NCI-H1105 (cell line): ENCODE measurements at places on chromosomes 16 and 17.

- no peak for DNase-seq
Measured at GRCh38 chr16:83666449-83666848, 141.3 kb upstream of the HSBP1 start.

- no peak for DNase-seq
Measured at GRCh38 chr17:1764284-1764683, 2.4 kb downstream of the SERPINF1 start.

- peak; percentile 52 for DNase-seq
Measured at GRCh38 chr17:6910987-6911603, 79.6 kb upstream of the TEKT1 start.

DNA sequence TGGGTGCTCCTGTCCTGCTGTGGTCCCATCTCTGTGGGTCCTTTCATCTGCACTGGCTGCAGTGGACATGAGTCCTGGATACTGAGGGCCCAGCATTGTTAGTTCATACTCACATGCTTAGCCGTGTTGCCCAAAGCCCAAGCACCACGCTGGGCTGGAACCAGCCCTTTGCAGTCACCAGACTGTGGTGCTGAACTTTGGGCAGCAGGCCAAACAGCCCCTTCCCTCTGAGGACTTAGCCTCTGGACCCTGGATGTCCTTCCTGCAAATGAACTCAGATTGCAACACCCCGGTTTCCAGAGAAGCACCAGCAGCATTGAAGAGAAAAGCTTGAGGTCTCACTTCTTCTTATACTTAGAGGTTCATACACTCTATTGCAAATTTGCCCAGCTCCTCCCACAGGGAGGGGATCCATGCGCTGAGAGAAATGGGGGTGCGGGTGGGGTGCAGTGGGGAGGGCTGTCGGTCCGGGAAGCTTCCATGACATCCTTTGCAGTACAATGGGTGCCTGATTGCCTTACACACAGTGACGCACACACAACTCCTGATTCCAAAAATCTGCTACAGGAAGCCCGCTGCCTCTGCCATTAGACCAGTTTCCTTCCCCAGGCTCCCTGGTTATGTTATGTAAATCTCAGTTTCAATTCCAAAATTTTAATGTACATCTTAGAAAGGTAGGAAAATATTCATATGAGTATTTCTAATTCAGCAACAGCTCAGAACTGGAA, 65.8 kb downstream of the RGS9 start:
- no peak for DNase-seq

DNA sequence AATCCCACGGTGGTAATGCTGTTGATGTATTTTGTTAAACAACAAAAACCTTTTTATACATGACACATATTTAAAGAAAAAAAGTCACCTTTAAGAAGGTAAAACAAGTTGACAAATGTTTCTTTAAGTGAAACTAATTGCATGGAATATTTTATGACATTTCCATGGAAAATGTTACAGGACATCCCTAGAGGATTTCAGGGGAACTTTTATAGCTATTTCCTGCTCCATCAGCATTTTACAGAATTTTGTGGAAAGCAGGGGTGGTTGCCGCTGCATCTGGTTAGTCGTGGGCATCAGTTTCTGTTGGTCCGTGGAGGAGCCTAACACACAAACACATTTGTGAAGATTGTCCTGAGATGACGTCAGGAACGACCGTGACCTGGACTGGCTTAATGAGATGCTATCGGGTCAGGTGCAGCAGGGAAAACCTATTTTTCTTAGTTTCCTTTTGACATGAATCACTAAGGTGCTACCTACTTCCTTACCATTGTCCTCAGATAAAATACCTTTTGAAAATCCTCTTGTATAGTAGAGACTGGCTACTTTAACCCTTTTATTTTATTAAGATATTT, 305.1 kb downstream of the MAP2K6 start:
- DNase-seq = no peak

GRCh38 chr17:82300707-82301270, 16.6 kb downstream of the CD7 start:
- DNase-seq = no peak

GRCh38 chr17:64146418-64147109, 16.6 kb upstream of the ERN1 start:
- DNase-seq = peak; percentile 65

DNA sequence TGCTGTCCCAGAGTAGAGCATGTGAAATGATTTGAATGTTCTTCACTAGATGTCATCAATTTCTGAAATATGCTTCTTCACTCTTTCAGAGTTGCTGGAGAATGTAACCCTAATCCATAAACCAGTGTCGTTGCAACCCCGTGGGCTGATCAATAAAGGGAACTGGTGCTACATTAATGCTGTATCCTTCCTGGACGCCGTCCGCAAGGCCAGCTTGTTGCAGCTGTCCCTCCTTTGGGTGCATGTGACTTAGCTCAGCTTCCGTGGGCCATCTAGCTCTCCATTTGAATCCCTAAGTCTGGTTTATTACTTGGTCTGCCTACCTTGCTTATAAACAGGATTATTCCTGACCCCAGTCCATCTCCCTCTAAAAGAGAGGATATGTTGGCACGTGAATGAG, 58.8 kb downstream of the USP10 start:
- DNase-seq = no peak
